Activated gamma-delta T cell (primary cell): ENCODE measurements at places on chromosomes 16 and 17.

- no peak for DNase-seq
Observed at GRCh38 chr17:77829843-77830799, 128.4 kb upstream of the TNRC6C start.

GRCh38 chr16:88192601-88193000, 190.2 kb upstream of the ZNF469 start:
- DNase-seq, result no peak

GRCh38 chr17:28076144-28076543, 33.7 kb downstream of the NLK start:
- DNase-seq, result no peak

- no peak for DNase-seq
Observed at GRCh38 chr17:42512733-42513251, 23.2 kb upstream of the NAGLU start.

GRCh38 chr17:18257982-18258355, 569 bp downstream of the FLII start:
- peak; percentile 33 for DNase-seq

DNA sequence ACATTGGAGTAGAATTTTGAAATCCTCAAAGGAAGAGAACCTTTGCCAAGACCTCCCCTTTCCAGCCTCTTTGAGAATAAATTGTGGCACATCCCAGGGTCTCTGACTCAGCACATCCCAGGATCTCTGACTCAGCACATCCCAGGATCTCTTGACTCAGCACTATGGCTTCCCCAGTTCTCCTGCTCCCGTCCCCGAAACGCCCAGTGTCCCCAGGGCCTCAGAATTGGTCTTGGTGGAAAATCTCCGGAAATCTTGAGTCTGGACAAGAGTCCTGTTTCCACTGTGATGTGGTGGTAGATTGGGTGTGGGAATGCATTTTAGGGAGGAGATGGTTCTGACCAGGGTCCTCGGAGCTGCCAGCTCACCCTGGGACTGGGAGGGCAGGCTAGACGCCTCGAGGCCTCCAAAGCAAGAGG, 19.2 kb downstream of the PLXDC1 start:
- DNase-seq, result no peak

- no peak for DNase-seq
Observed at GRCh38 chr17:72465191-72466024, 344.6 kb downstream of the SOX9 start.

- no peak for DNase-seq
Observed at GRCh38 chr16:9666834-9667480, 515.3 kb downstream of the GRIN2A start.

- DNase-seq, result no peak
Observed at GRCh38 chr16:81928975-81929374, 82.3 kb downstream of the SDR42E1 start.

- DNase-seq, result no peak
Observed at GRCh38 chr17:34367486-34368195, 4.6 kb upstream of the CCL1 start.

DNA sequence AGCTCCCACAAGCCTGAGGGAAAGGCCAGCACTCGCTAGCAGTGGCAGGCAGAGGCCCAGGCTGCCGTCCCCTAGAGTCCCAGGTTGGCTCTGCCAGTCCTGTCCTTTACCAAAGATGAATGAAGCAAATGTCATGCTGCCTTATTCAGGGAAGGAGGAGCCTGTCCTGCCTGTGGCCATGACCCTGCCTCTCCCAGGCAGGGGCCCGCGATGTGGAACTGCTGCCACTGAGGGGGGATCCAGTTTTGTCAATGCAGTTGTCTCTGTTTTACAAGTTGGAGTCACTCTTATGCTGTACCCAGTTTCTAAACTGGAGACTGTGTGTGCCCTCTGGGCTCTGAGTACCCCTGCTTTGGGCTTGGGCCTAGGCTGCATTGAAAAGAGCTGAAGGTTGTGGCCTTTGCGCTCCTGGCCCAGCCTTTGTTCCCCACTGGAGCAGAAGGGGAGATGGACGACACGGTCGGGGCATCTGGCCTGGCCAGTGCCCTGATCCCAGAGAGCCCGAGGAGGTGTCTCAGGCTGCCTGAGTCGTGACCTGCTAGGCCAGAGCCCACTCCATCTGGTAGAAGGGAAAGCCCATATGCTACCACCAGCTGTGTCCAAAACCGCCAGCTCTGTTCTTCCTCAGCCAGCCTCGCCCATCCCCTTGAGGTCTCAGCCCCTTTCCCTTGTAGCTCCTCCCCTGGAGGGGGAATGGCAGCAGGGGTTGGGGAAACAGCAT, 5.5 kb downstream of the LIMD2 start:
- no peak for DNase-seq

DNA sequence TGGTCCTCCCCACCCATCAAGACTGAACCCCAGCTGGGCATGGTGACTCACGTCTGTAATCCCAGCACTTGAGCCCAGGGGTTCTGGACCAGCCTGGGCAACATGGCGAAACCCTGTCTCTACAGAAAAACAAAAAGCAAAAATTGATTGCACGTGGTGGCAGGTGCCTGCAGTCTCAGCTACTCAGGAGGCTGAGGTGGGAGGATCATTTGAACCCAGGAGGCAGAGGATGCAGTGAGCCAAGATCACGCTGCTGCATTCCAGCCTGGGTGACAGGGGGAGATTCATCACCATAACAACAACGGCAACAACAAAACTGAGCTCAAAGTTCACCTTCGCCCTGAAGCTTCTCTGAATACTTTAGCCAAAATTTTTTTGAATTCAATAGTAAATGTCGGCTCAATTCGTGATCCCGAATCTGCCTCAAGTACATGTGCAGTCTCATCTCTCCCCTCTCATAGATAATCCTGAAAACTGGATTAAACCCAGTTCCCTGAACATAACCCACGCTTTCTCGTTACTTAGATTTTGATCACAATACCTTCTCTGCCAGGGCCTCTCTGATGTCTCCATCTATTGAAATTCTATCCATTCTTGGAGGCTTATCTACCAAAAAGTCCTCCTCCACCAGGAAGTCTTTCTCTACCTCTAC, 13.5 kb upstream of the MYH10 start:
- DNase-seq, result no peak

- no peak for DNase-seq
Observed at GRCh38 chr16:50944436-50944835, 202.6 kb downstream of the CYLD start.

DNA sequence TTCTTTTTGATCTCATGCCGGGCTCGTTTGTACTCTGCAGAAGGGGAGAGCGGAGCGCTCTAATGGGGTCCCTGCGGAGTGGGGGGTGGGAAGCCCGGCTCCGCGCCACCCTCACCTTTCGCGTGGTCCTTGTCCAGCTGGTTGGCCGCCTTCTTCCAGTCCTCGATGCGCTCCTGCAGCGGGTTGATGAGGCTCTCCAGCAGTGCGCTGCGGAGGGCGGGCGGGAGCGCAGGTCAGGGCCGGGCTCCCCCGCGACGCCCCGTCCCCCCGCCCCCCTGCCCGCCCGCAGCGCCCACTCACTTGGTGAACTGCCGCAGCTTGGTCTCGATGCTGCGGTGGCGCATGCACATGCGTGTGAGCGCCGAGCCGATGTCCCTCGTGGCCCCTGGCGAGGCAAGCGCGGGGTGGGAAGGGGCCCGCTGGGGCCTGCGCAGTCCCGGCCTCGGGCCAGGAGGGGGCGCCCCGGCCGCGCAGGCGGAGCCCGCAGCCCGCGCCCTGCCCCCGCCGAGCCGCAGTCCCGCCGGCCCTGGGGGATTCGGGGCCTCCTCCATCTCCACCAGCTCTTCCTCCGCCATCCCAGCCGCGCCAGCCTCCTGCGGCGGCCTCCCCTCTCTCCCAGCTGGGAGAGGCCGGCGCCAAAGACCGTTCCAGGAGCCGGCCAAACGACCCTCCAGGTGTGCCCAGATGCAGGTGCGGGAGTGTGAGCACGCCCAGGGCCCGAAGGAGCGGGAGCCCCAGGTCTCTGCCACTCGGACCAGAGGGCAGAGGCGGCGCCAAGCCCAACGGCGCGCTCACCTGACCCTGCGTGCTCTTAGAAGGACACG, 6.0 kb downstream of the MTSS2 start:
- DNase-seq, result no peak

DNA sequence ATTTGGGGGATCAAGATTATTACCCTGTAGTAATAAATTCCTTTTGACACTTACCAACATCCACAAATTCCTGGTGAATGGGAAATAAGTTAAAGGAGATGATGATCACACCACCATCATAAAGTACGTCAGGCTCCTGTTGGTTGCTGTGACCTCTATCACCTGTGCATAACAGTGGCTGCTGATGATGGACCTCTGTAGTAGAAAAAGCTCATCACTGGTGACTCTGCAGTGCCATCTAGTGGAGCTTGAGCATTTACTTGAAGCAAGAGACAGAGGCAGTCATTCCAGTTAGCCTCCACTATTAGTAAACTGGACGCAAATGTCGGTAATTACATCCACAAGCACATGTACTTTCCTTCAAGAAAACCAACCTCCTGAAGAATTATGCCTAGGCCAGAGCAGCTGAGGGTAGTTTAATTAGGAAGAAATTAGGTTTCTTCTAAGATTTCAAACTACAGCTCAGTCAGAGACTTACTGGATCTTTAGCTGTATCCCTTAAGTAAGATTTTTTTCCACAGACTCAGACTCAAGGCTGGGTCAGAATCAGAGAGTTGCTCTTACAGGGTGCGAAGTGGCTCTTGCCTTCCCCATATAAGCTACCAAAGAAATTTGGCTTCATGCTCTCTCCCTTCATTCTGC, 39.3 kb downstream of the CYB561 start:
- no peak for DNase-seq

DNA sequence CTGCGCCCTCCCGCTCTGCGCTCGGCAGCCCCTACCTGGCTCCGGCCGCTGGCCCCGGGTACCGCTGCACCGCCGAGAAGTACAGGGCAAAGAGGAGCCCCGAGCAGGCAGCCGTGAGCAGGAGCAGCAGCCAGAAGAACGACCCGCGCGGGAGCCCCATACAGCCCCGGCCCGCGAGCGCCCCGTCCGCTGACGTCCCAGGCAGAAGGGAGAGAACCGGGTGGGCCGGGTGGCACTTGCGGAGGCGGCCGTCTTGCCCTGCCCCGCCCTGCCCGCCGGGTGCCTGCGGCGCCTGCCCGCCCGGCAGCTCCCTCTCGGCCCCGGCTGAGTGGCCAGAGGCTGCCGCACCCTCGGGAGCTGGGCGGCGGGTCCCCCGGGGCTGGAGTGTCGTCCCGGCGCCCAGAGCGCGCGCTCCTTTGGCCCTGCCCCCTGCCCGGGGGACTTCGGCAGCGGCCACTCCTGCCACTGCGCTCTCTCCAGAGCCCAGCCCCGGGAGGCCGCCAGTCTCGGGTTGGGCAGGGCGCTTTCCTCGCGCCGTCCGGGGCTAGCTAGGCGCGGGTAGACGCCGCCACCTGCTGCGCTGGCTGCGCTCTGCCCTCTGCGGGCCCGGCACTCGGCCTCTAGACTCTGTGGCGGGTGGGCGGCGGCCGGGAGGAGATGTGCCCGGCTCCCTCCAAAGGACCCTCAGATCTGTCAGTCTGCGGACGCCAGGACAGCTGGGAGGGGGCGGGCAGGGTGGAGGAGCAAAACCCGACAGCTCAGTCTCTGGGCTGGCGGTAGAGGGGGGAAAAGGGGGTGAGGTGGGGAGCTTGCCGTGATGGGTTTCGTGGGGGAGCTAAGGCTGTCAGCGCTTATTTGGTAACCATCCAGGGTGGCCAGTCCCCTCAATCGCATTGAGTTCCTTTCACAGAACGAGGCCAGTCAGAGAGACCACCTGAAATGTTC, at the start of gene ST6GALNAC2:
Gene ST6GALNAC2 (minus strand): TSS at position 212 of the 945 bp plus-strand sequence. CDS start 52 bp downstream, at position 160.
- peak; percentile 46 for DNase-seq

DNA sequence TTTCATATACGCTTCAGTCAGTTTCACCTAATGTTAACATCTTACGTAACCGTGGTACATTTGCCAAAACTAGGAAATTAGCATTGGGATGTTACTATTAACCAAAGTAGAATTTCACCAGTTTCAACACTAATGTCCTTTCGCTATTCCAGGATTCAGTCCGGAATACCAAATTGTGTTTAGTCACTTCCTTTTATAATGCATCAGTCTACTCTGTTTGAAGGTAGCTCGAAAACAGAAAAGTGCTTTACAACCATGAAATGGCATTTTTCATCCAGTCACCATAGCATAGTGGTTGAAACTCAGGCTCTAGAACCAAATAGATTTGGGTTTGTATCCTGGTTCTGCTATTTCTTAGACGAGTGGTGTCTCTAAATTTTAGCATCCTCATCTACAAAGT, 29.4 kb downstream of the AP2B1 start:
- DNase-seq, result no peak

- peak; percentile 81 for DNase-seq
Observed at GRCh38 chr17:7856811-7857712, at the start of gene NAA38. NAA38 (minus strand) TSS chr17:7857559; CDS start chr17:7857463, 96 bp downstream.

- DNase-seq, result no peak
Observed at GRCh38 chr17:37109731-37110710, 161.3 kb downstream of the AATF start.

GRCh38 chr17:69728816-69729215, 314.3 kb downstream of the MAP2K6 start:
- DNase-seq, result no peak

DNA sequence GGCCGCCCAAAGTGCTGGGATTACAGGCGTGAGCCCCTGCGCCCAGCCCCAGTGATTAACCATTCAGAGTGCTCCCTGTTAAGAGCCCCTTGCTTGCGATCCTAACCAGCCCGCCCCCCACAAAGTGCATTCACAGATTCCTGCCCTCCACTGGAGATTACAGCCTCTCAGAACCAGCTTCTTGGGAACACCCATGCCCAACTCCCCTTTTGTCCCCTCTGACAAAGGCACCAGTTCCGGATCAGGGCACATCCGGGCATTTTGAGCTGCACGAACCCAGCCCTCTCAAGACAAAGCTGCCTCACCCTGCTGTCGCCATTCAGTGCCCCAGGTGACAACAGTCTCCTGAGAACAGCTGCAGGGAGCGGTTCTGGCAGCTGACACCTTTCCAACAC, 848 bp upstream of the KRT19 start:
- DNase-seq, result no peak

- DNase-seq, result no peak
Observed at GRCh38 chr16:12927591-12927990, 26.2 kb downstream of the SHISA9 start.

DNA sequence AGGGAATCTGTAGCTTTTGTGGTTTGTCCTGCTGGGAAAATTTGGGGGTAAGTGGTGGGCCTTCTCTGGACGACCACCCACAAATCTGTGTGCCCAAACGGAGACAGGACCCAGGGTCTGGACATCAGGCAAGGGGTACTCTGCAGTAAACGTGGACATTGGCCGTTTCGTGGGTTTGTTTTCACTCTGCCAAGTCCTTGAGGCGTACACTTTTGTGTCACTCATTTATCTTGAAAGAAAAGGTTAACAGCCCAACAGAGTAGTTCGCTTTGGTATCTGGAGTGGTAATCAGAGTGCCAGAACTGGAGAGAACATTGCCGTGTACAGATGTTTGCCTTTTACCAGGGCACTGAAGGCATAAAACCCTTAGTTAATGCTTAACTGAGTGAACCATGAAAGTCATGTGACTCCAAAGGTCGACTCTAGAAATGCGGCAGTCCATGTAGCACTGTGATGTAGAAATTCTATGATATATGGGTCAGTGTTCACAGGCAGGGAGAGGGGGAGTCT, 15.4 kb downstream of the NAA60 start:
- DNase-seq, result no peak

- DNase-seq, result no peak
Observed at GRCh38 chr16:19513377-19514053, 8.4 kb downstream of the GDE1 start.

- DNase-seq, result no peak
Observed at GRCh38 chr17:53483704-53484103, 339.0 kb upstream of the KIF2B start.

- DNase-seq, result no peak
Observed at GRCh38 chr17:81990836-81991683, 13.6 kb downstream of the ASPSCR1 start.
